Skeletal muscle cell (primary cell): ENCODE measurements at places on chromosomes 6 and 20.

DNA sequence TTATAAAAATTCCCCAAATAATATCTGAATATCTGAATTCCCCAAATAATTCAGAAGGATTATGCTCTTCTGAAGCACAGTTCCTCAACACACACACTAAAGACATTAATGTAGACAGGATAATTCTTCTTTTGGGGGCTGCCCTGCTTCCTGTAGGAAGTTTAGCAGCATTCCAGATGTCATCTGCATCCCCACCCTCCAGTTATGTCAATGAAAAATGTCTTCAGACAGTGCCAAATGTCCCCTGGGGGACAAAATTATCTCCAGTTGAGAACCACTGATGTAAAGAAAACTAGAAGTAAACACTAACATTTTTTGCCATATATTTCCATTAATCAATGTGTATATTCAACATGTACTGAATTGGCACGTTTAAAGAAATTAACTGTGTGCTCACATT lies 25.9 kb upstream of the NAA20 start:
- DNase-seq = no peak

- DNase-seq = no peak
Observed at GRCh38 chr6:100775667-100776066, 105.5 kb downstream of the ASCC3 start.

- no peak for DNase-seq
Observed at GRCh38 chr6:160348223-160349019, at the start of gene SLC22A3. SLC22A3 (plus strand) TSS chr6:160348378; CDS start chr6:160348420, 42 bp downstream.

DNA sequence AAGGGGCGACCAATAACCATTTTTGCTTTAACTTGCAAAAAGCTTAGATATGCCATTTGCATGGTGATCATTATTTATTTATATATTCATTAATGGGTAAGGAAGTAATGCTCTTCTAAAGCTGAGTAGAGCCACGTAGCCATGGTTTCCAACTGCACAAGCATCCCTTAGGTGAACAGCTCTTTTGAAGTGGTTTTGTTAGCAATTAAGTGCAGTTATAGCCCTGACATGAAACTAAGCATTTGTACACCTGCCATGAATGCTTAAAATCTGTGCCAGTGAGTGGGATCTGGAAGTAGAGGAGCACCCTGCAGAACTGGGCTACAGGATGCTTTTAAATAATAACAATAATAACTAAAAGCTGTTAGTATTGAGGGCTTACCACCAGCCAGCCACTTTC lies 19.1 kb downstream of the TRAF3IP2 start:
- DNase-seq = no peak

DNA sequence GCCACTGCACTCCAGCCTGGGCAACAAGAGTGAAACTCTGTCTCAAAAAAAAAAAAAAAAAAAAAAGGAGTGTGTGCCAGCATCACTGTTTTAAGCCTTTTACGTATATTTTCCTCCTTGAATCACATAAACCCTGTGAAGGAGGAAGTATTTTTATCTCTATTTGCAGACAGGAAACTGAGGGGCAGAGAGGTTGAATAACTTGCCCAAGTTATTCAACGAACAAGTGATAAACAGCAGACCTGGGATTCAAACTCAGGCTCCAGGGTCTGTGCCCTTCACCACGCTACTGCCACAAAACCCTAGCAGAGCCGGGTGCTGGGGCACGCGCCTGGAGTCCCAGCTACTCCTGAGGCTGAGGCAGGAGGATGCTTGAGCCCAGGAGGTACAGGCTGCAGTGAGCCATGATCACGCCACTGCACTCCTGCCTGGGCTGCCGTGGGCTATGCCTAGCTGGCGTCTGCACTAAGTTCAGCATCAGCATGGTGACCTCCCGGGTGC lies 9.4 kb upstream of the AVP start:
- DNase-seq = no peak

- no peak for DNase-seq
Observed at GRCh38 chr6:135081966-135082365, 27.3 kb upstream of the HBS1L start.

DNA sequence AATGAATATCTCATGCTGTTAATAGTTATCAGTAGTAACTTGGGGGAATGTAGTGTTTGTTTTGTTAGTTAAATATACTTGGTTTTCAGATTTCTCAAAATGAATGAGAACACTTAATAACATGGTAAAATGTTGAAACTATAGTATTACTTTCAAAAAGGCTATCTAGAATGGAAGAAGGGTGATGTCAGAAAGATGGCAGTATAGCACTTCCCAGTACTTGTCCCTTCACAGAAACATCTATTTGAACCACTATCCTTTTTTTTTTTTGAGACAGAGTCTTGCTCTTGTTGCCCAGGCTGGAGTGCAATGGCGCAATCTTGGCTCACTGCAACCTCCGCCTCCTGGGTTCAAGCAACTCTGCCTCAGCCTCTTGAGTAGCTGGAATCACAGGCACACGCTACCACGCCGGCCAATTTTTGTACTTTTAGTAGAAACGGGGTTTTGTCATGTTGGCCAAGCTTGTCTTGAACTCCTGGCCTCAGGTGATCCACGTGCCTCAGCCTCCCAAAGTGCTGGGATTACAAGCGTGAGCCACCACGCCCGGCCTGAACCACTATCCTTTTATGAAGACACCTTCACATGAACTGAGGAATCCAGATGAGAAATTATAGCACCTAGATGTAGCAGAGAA lies 4.7 kb upstream of the ECHDC1 start:
- no peak for DNase-seq
